Activated CD4-positive, alpha-beta T cell treated with anti-CD3 and anti-CD28 coated beads for 36 hours (primary cell): ENCODE measurements at places on chromosomes 16 and 17.

GRCh38 chr17:56796536-56796935 is 37.2 kb downstream of the C17orf67 start:
- no peak for DNase-seq

GRCh38 chr17:2023692-2024571 is 1.2 kb downstream of the RTN4RL1 start:
- DNase-seq, result peak; percentile 61

DNA sequence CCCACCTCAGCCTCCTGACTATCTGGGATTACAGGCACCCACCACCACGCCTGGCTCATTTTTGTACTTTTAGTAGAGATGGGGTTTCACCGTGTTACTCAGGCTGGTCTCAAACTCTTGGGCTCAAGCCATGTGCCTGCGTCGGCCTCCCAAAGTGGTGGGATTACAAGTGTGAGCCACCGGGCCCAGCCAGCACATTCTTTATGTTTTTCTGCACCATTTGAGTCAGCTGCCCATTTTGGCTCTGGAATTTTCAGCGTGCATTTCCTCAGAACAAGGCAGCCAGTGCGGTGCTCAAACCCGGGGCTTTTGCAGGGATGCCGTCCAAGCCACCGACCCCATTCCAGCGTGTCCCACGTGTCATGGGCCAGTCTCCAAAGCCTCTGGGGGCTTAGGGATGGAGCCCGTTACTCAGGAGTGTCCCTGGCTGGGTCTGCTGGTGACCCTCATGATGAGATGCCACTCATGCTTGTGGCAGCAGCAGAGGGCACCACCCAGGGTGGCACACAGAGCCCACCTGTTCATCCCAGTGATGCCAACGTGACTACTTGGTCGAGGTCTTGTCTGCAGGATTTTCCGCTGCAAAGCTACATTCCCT is 3.7 kb upstream of the RAB40C start:
- DNase-seq, result no peak

GRCh38 chr16:76900285-76901263 is 290.4 kb upstream of the MON1B start:
- no peak for DNase-seq

- DNase-seq, result no peak
These were observed 27.4 kb downstream of the SNX11 start for GRCh38 chr17:48134912-48135480.

DNA sequence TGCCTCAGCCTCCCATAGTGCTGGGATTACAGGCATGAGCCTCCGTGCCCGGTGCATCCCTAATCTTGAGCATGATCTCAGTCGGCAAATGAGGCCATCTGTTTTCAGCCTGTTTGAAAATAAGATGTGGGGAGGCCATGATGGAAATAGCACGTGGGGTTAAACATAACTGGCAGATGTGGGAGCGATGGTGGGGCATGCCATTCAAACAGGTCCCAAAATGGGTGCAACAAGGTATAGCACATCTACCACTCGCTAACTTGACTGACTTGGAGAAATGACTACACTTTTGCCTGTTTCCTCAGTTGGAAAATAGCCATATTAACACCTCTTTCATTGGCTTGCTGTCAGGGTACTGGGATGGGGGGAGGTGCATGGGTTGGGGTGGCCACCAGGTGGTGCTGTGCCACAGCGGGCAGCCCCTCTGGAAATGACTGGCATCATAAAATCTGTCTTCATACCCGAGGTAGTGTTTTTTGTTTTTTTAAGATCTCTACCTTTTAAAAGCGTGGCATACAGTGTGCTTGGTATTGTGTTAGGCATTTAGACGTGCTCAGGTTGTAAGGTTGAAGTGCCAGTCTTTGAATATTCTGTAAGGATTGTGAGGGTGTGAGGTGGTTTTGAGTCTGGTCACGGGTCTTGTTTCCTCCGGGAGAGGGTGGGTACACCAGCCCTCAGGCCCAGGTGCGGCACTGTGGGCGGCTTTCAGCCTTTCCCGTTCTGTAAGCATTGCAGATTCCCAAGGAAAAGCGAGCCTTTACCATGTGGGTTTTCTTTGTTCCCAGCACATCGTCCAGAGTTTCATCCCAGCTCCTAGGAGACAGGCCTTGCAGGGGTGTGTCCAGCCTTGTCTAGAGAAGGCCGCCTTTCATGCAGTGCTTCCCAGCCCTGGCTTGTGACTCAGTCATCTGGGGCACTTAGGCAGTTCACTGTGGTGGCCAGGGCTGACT is 2.9 kb upstream of the TTYH2 start:
- DNase-seq, result peak; percentile 90

- no peak for DNase-seq
These were observed 734 bp downstream of the CEP131 start for GRCh38 chr17:81221842-81222619.

GRCh38 chr17:68195667-68196393 is 52.0 kb upstream of the AMZ2 start:
- DNase-seq, result no peak

GRCh38 chr17:44601973-44602372 is 44.7 kb downstream of the FZD2 start:
- DNase-seq, result no peak

GRCh38 chr17:65637786-65638185 is 76.3 kb upstream of the AXIN2 start:
- DNase-seq, result no peak

GRCh38 chr17:28613931-28614381 is at the start of gene RSKR:
RSKR (minus strand) TSS chr17:28614185; CDS start chr17:28614161, 24 bp downstream.
- DNase-seq, result no peak
